ENCODE measurements at places on chromosomes 4 and X.

DNA sequence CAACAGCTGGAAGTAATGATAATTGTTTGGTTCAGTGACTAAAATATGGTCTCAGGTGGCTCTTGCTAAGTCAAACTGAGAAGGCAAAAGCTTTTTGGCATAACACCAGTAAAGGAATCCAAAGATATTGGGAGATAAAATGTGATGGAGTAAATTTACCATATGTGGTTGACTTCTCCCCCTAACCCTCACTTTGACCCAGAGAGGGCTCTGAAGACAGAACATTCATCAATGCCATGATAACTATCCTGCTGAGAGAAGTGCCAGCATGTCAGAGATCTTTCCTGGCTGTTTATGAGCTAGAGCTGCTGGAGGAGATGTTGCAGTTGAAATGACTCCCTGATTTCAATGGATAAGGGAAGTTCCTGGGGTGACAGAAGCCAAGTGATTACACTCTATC, 213.4 kb downstream of the SPCS3 start:
- DNase-seq: no peak

- no peak for DNase-seq
Measured at GRCh38 chr4:15888515-15888914, 50.0 kb downstream of the FGFBP1 start.

- no peak for DNase-seq
Measured at GRCh38 chr4:96170198-96170597, 330.3 kb downstream of the PDHA2 start.

- DNase-seq: no peak
Measured at GRCh38 chr4:3676196-3676595, 90.0 kb upstream of the ADRA2C start.

DNA sequence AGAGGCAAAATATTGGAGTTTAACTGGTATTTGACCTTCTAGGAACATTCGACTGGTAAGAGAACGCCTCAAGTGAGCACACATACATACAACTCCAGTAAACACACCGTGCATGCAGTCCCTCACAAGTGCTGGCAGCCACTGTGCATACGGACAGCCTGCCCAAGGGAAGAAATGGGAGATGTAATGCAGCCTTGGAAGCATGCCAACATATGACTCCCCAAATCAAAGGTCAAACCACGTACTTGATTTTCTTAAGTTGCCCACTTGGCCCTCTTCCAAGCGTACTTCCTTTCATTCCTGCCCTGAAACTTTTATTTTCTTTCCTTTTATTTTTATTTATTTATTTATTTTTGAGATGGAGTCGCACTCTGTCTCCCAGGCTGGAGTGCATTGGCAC, 206.6 kb downstream of the SPRY1 start:
- no peak for DNase-seq

DNA sequence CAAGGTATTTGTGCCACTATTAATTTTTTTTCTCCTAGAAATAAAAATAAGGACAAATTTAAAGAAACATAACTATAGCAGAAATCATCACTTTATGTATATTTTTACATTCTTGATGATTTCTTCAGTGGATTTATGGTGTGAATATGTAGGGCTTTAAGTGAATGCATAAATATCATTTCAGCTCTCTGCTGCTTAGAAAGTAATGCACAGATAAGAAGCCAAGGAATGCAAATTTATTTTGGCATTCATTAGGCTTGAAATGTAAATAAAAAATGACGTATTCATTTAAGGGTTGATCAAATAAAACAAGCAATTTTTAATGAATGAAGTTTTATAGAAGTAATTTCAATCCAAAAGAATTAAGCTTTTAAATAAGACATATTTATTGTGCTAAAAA, 66.3 kb downstream of the NFKB1 start:
- no peak for DNase-seq

GRCh38 chrX:134636851-134637250, 21.4 kb downstream of the PLAC1 start:
- no peak for DNase-seq

DNA sequence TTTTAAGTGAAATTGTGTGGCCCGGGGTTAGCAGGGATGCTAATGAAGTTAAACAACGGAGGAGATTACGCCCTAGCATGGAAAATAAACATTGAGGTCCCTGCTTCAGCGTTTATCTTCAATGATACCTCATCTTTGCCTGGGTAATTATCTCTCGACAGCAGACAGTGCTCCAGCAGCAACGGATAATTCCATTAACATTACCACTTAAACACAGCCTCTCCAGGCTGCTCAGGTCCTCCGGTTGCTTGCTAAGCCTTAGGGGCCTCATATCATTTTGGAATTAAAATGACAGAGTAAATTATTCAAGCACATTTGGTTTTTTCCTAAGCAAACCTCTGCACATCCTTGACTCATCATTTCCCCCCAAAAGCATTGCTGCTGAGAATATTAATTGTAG, 281.5 kb upstream of the KLF3 start:
- DNase-seq: no peak

GRCh38 chr4:98289375-98289774, 28.2 kb downstream of the RAP1GDS1 start:
- DNase-seq: no peak

GRCh38 chr4:179867300-179867878, 2375.8 kb upstream of the TENM3 start:
- no peak for DNase-seq

All from stimulated activated CD8-positive, alpha-beta memory T cell treated with anti-CD3 and anti-CD28 coated beads, Interleukin-15, amount 100 ng/mL, for 4 hours (primary cell).